ENCODE measurements at places on chromosomes 16 and 17.
A peak's percentile ranks its signal among the peaks of the same experiment; 100 is the strongest.

GRCh38 chr16:64711596-64711995, 410.3 kb downstream of the CDH11 start:
- DNase-seq, result no peak

DNA sequence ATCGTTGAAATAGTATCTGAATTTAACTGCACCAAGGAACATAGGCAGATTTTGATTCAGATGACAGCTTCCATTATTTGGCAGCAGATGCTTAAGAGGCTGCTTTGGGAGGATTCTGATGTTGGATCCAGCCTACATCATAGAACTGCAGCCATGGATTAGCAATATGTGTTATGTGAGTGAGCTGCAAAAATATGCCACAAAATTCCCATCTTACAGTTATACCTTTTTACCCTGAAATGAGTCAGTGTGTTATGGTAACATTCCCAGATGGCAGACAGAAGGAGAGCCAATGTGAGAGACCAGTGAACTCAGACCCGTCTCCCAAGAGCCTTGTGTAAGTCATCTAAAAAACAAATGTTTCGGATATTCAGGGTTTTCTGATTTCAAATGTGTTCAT, 206.1 kb downstream of the CDH13 start:
- no peak for DNase-seq

GRCh38 chr16:21205303-21205702, 6.1 kb downstream of the ZP2 start:
- no peak for DNase-seq

DNA sequence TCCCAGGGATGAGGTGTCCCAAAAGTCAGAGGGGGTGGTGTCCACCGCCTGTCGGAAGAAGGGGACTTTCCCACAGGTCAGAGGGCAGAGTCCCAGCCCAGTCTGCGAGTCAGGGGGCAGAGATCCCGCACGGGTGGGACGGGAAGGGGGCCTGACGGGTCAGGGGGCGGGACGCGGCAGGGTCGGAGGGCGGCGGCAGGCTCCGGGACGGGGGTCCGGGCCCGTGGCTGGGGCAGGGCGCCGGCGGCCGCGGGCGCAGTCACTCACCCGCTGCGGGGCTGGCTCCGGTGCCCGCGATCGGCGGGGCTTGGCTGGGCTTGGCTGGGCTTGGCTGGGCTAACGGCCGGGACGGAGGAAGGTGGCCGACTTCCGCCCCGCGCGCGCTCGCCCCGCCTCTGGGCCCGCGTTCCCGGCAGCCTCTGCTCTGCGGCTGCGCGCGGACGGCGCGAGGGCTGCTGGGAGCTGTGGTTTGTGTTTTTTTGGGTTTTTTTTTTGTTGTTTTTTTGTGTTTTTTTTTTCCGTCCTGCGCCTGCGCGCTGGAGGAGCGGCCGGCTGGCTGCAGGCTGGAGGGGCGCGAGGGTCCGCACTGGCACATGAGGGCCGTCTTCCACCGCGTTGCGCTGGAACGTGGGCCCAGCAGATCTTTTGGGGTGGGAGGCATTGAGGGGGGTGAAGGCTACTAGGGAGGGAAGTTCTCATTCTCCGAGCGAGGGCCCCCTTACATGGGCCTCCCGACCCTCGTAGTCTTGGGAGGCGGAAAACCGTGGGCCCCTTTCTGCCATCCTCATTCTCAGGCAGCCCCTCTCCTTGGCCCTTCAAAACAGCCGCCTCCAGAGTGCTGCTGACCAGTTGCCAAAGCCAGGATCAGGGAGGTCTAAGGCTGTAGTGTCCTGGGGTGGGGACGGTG, at the start of gene CANT1:
Gene CANT1 (minus strand): TSS at position 368 of the 907 bp plus-strand sequence. CDS start 12,142 bp downstream, outside the sequence.
- DNase-seq, result peak; percentile 91

- DNase-seq, result no peak
Measured at GRCh38 chr16:59909262-59909661, 1175.1 kb upstream of the GOT2 start.

DNA sequence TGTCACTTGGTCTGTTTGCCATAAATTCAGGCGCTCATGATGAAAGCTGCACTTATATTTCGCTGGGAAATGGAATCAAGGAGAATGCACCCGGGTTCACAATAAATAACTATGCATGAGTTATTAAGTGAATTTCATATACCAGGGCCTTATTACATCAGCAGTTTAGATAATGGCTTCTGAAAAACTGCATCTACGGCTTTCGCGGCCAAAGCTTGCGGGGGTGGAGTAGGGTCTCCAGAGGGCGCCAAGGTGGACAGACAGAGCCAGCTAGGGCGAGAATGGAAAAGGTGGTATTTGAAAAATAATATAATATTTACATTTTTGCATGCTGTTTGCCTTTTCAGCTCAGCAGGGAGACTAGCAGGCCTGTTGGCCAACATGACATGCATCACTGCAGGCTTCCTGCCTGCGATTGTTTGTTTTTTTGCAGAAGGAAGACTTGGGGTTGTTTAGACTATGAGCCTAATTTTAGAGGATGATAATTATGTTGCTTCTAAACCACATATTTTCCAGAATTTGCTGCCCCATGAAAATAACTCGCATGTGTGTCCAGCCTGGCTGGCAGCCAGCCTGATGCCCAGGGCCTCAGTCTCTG, 173.8 kb upstream of the IRX3 start:
- DNase-seq, result no peak

GRCh38 chr16:28609631-28610594, at the start of gene SULT1A1:
TSS of gene SULT1A1 (minus strand) at chr16:28610044. CDS start at chr16:28608855, 1,189 bp downstream.
- no peak for DNase-seq

- no peak for DNase-seq
Measured at GRCh38 chr16:80875616-80876015, 71.2 kb upstream of the CDYL2 start.

DNA sequence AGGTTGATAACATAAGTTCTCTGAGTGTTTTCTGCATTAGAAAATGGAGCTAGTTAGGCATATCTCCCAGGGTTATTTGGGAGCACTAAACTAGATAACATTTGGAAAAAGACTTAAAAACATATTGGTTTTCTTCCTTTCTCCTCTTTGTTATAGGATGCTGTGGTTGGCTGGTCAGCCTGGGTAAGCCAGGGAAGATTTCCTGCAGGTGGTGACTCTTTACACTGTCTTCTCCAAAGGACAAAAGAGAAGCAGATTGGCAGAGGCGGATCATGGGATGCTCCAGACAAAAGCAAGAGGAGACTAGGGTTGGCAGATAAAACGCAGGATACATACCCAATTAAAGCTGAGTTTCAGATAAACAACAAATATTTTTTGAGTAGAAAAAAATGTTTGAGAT, 6.2 kb upstream of the CRYBA1 start:
- no peak for DNase-seq

- DNase-seq, result no peak
Measured at GRCh38 chr16:47888142-47888541, 267.7 kb downstream of the ABCC12 start.

DNA sequence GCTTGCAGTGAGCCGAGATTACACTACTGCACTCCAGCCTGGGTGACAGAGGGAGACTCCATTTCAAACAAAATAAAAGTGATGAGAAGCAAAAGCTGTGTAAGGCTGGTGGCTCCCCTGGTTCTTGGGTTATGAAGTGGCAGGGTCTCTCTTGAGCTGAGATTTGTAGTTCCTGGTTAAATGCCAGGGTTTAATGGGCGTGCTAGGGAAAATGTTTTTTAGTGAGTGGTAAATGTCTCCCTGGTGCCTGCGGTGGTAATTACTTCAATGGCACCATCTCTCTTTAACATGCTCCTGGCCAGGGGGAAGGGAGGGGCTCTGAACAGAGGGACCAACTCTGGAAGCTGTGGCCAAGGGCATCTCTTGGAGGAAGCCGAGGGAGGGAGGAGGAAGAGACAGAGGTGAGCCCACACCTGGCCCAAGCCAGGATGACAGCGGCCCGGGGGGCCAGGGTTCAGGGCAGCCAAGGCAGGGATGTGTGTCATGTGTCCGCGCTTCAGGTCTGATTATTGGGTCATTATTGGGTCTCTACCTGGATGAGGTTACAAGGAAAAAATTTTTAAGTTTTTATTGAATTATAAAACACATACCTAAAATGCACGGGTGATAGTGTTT, 17.8 kb upstream of the RPL38 start:
- no peak for DNase-seq

DNA sequence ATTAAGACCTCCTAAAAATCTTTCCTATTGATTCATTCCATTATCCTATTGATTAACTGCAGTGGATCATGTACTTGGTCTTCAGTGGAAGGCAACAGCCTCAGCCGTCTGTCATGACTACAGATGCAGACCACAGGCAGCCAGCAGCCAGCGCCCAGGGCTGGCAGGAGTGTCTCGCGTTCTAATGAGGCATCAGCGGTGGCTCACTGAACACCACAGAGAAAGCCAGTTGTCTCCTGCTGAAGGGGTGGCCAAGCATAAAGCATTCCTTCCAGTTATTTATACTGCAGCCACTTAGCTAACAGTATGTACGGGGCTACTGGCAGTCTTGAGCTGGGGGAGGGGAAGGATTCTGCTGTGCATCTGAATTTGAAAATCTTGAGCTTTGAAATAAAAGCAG, 214.3 kb downstream of the IRX3 start:
- no peak for DNase-seq

DNA sequence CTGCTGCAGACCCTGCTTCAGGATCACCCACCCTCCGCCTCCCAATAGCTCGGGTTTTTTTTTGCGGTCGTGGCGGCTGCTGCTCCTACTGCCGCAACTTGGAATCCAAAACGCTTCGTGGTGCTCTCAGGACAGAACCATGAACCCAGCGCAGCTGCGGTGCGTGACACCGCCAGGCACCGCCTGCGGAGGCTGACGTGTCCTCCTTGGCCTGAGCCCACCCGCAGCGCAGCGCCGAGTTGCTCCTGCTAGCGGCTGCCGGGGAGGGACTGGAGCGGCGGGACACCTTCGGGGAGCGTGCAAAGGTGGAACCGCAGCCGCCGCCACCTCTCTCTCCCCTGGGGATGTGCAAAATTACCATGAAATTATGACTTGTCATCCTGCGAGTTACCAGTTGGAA, 1893.0 kb downstream of the TP53TG3F start:
- DNase-seq, result no peak

GRCh38 chr16:87098361-87098760, 218.8 kb downstream of the C16orf95 start:
- no peak for DNase-seq

GRCh38 chr17:42541041-42541833, 5.2 kb downstream of the NAGLU start:
- no peak for DNase-seq

DNA sequence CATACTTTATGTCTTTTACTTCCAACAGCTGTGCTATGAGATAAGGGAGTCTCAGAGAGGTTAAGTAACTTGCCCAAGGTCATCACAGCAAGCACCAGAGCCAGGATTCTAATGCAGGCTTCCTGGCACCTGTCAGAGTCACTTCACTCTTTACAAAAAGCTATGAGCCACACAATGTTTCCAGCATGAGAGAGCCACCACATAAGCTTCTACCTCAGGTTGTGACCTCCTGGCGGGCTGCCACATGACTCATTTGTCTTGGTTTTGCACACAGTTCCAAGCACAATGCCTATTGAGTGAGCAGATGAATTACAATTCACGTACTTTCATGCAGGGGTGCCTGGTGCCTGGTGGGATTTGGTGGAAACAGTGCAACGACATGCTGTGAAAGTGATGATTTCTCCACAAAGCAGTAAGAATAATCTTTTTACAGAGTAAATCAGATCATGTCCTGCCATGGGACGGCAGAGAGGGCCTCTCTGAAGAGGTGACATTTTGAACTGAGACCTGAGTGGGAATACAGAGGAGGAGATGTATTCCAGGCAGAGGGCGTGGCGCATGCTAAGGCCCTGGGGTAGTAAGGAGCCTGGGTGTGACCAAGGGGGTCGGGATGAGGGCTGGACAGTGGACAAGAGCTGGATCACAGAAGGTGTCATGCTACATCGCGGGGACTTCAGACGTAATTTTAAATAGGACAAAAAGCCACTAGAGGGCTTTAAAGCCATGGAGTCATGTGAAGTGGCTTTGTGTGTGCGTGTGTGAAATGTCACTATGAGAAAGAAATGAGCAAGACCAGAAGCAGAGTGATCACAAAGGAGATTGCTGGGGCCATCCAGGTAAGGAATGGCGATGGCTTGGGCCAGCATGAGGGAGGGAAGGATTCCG, 53.4 kb downstream of the CACNG3 start:
- DNase-seq, result no peak

- no peak for DNase-seq
Measured at GRCh38 chr16:8583732-8584131, 6.6 kb downstream of the TMEM114 start.

DNA sequence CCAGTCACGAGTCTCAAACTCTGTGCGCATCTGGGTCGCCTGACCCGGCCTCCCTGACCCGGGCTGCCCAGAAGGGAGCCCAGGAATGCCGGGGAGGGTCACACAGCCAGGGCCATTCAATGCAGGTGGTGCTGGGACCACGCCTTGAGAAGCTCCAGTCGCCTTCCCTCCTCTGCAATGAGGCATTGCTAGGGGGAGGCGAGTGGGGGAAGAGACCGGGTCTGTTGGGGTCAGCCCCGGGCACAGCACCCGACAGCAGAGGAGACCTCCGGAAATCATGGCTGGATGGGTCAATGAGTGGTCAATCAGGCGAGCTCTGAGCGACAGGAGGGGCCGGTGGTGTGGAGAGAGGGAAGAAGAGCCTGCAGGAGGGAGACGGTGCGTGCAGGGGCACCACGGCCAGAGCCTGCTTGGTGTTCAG, 13.3 kb downstream of the JPH3 start:
- DNase-seq, result no peak

DNA sequence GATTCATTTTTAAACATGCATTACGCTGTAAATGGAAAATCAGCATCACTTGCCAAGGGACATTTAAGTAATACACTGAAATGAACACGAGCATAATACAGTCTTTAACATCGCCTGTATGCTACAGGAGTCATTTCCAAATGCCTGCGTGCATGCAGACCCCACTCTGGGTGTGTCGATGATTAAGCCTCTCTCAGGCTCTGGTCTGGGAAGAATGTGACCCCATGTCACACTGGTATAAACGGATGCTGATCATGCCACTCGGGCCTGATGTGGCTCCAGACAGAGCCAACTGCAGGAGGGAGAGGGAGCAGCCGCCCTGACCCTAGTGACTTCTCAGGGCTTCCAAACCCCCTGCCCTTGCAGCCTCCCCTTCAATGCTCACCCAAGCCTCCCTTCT, 10.8 kb downstream of the EMP2 start:
- DNase-seq, result no peak

DNA sequence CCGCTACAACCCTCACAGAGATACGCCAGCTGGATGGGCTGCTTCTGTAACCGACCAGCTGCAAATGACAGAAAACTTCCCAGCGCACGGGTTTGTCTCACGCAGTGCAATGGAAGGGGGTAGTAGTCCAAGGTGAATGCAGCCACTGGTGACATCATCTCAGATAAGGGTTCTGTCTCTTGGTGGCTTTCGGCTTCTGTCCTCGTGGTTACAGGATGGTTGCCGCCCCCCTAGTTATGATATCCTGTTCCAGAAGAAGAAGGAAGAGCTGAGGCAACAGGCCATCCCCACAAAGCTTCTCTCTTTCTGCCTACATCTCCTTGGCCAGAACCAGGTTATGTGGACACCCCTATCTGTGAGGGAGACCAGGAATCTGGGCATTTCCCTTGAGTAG, 40.3 kb upstream of the BAHCC1 start:
- no peak for DNase-seq
